ENCODE measurements at places on chromosomes 6 and 20.

- DNase-seq = no peak
Observed at GRCh38 chr6:41371992-41372831, 36.8 kb downstream of the NCR2 start.

- no peak for DNase-seq
Observed at GRCh38 chr6:118781897-118782296, 112.1 kb upstream of the ASF1A start.

- DNase-seq = no peak
Observed at GRCh38 chr20:26308961-26309360, 612.3 kb upstream of the ZNF337 start.

DNA sequence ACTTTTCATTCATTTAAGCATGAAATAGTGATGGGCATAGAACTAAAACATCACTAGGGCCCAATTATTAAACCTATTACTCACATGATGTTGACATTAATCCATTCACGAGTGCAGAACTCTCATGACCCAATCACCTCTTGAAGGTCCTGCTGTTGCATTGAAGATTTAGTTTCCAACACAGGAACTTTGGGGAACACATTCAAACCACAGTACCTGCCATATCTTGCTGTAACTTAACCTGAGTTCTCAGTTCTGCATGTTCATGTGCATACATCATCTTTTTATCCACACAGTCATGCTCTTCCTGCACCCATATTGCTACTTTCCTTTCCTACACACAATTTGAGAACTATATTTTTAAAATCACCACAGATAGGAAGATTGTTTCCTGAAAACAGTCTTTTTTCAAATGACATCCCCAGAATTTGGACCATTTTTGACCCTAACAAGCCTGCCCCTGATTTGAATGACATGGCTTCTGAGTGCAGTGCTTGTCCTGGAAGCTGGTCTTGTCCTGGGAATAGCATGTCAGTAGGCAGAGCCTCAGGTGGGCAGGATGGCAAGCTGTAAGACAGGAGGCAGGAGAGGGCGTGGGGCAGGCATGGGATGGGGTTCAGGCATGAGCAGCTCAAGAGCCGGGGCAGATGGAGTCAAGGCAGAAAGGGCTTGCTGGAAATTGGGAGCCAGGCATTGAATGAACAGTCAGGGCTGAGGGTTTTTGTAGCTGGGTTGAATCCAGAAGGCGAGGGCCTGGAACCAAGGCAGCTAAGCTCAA, 49.2 kb upstream of the FOXC1 start:
- no peak for DNase-seq
